ENCODE measurements at places on chromosomes 13 and 19.
A peak's percentile ranks its signal among the peaks of the same experiment; 100 is the strongest.

DNA sequence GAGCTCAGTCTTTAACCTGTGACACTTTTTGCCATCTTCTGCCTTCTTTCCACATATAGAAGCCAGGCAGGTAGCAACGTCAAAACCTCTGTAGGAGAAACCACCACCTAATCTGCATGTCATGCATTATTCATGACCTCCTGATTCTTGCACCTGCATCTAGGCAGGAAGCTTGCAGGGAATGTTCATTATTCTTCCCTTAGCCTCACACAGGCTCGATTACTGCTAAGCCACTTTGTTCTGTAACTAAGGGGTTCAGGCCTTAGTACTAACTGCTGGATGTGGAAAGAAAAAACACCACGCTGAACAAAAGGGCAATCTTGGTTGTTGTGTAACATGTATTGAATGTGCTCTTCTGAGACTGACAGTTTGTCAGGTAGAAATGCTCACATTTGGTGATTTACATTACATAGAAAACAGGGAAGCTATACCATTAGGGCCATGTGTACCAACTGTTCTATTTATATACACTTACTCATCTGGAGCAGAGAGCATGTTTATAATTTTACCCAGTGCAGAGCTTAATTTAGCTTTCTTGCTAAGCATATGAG, 366.9 kb downstream of the KLF12 start:
- DNase-seq, result no peak

GRCh38 chr19:16327169-16327475, 2.5 kb downstream of the KLF2 start:
- DNase-seq, result no peak

DNA sequence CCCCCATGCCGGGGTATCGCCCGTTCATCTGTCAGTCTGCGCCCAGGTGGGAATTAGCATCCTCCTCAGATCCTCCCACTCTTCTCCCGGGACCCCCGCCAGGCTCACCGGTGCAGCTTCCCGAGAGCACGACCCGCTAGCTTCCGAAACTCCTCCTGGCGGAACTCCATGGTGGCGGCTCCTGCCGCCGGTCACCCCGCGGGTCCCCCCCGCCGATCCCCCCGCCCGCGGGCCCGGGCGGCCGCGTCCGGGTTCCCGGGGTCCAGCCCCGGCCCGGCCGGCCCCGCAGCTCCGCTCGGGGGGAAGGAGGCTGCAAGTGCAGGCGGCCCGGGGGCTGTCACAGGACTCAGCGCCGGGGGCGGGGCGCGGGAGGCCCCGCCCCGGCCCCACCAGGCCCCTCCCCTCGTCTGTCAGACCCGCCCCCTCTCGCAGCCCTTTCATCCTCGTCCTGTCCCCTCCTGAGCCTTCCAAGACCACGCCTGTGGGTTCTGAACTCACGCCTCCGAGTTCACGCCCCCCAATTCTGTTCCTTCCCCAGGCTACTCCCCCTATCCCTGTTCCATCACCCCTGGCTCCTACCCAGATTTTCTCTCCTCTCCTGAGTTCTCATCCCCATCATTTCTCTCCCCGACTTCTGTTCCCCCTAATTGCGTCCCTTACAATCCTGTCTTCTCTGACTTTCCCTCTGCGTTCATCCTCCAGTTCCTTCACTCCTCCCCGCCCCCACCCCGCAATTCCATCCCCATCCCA, at the start of gene SLC17A7:
Gene SLC17A7, minus strand, starts transcription at position 318 of the 750 bp plus-strand sequence. Its CDS starts 148 bp downstream, at position 170.
- peak; percentile 84 for DNase-seq

DNA sequence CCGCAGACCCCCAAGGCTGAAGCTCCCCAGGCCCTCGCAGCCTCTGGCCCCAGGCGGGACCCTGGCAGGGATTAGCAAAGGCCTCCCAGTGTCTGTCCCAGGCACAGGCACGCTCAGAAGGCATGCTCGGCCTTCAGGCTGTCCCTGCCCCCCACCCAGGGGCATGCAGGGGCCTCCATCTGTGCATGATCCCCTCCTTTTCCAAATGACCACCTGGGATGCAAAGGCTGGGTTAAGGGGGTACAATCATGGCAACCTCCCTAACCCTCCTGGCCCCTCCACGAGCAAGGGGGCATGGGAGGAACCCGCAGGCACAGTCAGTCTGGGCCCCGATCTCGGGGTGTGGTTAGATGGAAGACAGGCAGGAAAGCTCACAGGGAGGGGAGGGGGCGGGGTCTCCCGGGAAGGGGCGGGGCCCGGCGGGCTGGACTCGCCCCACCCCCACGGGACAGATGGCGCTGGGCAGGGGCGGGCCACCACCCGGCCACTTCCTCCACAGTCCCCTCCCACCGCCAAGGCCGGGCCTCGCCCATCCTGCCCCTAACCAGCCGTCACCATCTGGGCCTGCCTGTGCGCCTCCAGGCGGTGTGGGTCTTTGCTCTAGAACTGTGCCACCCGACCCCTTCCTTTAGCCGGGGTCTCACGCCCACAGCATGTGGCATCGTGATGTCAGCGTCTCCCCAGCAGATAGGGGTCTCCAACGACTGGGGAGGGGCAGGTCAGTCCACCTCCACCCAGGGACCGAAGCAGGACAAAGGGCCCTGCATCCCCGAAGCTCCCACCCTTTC, 7.0 kb upstream of the REXO1 start:
- peak; percentile 96 for DNase-seq

DNA sequence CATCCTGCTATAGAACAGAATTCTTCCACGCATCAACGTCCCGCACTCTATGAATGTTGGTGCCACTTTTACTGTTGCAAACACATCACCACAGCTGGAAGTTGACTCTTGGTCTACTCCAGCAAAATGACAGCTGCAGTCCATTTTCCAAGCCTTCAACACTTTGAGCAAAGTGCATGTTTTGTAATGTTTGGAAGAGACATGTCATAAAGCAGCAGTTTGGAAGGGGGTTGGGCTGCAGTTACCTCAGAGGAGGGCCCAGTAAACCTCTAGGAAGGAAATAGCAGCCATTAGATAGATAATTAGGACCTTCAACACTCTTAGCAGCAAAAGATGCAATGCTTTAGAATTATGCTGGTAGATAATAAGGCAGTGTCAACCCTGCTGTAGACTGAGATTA, 323.6 kb downstream of the TDRD3 start:
- no peak for DNase-seq

DNA sequence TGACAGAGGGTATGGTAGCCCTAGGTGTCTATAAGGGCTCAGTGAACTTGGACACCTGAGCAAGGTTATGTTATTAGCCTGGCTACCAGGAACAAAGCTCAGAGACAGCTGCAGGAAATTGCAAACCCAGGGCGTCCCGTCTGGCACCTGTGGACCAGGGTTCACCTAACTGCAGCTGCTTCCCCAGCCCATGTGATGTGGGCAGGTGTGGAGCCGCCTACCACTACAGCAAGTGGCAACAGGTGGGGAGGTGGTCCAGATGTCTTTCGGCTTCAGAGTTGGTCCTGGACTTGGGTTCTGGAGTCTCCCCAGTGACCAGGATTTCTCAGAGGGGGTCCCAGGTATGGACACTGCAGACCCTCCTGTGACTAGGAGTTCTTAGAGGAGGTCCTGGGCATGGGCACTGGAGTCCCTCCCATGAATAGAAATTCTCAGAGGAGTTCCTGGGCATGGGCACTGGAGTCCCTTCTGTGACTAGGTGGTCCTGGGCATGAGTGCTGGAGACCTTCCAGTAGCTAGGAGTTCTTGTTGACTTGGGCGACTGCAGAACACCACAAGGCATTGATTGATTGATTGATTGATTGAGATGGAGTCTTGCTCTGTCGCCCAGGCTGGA, 25.2 kb downstream of the ACTL9 start:
- DNase-seq, result no peak

DNA sequence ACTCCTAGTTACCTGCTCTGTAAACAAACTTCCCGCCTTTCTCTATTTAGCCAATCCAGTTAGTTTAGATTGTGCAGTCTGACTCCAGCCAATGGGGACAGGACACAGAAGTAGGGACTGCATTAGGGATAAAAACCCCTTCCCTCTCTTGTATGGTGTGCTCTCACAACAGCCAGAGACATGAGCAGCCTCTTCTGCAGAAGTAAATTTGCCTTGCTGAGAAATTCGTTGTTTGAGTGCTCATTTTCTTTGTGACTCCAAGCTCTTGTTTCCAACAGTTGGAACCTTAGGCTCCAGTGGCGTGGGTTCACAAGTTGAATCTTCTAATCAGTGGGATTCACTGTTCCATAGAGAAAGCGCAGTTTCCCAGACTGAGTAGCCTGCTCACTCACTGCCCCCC, 66.1 kb downstream of the ZNF93 start:
- no peak for DNase-seq

- DNase-seq, result no peak
These were observed 58.0 kb downstream of the ABCC4 start for GRCh38 chr13:95243207-95243606.

DNA sequence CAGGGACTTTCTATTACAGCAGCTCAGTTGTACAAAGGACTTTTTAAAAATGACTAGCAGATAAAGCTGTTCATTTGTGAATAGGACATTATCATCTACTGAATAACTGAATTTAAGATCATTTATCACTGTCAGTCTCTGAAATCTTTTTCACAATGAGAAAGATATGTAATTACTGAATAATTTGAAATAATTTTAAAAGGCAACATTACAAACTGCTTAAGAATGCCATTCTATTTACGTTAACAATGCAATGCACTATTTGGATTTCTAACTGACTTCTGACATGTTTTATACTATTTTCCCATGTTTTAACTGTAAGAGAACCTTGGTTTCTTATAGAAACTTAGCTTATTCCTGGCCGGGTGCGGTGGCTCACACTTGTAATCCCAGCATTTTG, 2033.0 kb upstream of the PCDH20 start:
- DNase-seq, result no peak

GRCh38 chr13:112831196-112831595, 137.8 kb upstream of the MCF2L start:
- no peak for DNase-seq

Data from GM20000 (cell line).